ENCODE measurements at places on chromosomes 12 and 14. TPM values are rescaled to one million over a fixed set of nuclear protein-coding genes. Genes with fewer than 3 reads are reported as not detected.

Gene LAG3
- total RNA-seq: 1.5 TPM

Gene TCL1B
- not detected for total RNA-seq

Gene LRR1
- 3.8 TPM for total RNA-seq

Gene RNASE2
- total RNA-seq: 0.81 TPM

Gene SLC6A12
- total RNA-seq: 23.7 TPM

All from right lobe of liver (tissue), 6 donors.